Fibroblast of mammary gland (primary cell): ENCODE measurements at places on chromosomes 11 and 22.

- no peak for DNase-seq
Observed at GRCh38 chr11:13705710-13706109, 37.2 kb downstream of the FAR1 start.

DNA sequence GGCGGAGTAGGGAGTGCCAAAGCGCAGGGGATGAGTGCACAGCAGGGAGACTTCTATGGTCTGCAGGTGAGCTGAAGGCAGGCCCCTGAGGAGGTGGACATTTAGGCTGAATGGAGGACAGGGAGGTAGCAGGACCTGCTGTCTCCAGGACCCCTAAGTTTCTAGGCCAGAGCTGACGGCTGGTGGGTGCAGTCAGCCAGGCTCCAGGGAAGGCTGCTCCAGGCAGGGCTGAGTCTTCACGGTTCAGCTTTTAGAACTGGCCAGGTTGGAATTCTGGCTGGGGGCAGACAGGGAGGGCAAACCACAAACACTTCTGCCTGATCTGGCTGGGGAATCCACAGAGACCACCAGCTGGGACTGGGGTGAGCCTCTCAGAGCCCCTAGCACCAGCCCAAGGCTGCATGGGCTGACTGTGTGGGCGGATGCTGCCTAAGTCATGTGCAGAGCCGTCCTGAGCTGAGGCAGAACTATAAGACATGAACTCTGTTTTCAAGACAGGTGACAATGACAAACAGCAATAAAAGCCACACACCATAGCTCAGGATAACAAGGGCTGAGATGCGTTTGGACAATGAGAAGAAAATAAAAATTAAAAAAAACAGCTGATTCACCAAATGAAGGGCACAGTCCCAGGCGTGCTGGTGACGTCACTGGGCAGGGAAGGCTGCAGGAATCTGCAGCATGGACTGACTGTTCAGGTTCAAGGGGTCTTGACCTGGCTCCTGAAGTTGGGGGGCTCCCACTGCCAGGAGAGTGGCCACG lies 10.4 kb upstream of the MALAT1 start:
- peak; percentile 88 for DNase-seq

DNA sequence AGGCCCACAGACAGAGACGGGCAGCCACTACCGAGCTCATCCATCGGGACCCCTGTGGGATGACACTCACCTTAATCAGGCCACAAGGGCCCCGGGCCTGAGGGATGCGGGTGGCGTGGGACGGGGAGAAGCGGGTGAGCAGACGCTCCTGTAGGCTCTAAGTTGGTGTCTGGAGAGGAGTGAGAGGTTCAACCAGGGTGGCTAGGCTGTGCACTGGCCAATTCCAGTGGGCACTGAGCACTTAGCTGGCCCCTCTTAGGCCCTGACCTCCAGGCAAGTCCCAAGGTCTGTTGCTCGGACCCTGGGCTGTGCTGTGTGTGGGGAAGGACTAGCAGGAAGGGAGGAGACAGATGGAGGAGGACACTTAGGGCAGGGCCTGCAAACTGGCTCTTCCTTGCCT lies 139.3 kb downstream of the ST3GAL4 start:
- no peak for DNase-seq

GRCh38 chr11:68610452-68611116 lies 73.8 kb upstream of the GAL start:
- DNase-seq = peak; percentile 22

- DNase-seq = peak; percentile 34
Observed at GRCh38 chr11:2991452-2992233, 486 bp downstream of the NAP1L4 start.
